ENCODE measurements at places on chromosomes 7 and 10.

- DNase-seq: no peak
These were observed 39.3 kb downstream of the VWA2 start for GRCh38 chr10:114278140-114278883.

DNA sequence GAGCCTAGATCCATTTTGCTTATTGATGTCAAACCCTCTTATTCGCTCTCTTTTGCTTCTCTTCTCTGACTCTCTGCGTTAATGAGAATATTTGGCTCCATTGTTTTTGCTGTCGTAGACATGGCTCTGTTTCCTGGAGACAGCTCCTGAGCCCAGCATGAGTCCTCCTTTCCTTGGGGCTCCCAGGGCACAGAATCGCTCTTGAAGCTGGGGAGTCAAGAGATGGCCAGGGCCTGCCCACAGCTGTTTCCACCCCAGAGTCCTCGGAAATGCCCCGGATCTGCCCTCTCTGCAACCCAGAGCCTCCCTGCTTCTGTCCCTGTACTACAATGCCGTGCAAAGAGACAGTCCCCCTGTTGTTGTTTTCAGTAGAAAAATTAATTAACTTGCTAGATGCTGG, 566.7 kb upstream of the FOXK1 start:
- DNase-seq: no peak

- no peak for DNase-seq
These were observed 25.2 kb downstream of the LOXL4 start for GRCh38 chr10:98242823-98243222.

- DNase-seq: no peak
These were observed 15.8 kb downstream of the VENTX start for GRCh38 chr10:133253361-133253955.

DNA sequence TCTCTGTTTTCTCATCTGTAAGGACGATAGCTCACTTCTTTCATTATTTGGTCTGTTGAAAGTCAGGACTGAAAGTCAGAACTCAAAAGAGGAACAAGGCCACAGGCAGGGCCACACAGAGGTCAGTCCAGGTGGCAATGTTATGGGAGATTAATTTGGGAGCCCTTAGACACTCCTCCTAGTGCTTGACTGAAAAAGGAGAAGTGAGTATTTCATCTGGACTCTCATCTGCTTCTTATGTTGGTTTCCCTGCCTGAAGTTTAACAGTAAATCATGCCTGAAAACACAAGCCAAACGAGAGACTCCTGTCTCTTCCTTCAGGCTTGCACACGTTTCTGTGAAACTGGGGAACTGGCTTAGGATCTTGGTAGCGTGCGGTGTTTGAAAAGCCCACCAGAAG, 248.5 kb downstream of the BUB3 start:
- no peak for DNase-seq

- no peak for DNase-seq
These were observed 175.3 kb downstream of the JAZF1 start for GRCh38 chr7:28005075-28005846.

- no peak for DNase-seq
These were observed 22.7 kb downstream of the INPP5A start for GRCh38 chr10:132560241-132560731.

- no peak for DNase-seq
These were observed 3.4 kb upstream of the REPIN1 start for GRCh38 chr7:150365194-150365593.

DNA sequence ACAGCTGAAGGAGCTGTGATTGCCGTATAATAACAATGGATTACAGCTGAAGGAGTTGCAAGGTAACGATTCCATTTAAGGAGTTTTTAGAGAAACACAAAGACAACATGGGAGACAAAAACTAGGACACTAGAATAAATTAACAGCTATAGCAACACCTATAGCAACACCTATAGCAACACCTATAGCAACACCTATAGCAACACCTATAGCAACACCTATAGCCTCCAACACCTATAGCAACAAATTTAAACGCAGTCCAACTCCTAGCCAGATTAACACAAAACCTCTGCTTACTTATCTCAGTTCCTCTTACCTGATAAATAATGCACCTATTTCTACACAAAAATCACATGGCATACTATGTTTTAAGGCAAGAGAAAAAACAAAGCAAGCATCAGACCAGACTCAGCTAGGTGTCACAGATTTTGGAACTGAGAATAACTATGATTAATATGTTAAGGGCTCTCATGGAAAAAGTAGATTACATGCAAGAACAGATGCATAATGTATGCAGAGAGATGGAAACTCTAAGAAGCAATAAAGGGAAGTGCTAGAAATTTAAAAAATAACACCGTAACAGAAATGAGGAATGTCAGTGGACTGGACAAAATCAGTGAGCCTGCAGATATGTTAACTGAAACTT, 55.7 kb upstream of the SRPK2 start:
- DNase-seq: no peak

DNA sequence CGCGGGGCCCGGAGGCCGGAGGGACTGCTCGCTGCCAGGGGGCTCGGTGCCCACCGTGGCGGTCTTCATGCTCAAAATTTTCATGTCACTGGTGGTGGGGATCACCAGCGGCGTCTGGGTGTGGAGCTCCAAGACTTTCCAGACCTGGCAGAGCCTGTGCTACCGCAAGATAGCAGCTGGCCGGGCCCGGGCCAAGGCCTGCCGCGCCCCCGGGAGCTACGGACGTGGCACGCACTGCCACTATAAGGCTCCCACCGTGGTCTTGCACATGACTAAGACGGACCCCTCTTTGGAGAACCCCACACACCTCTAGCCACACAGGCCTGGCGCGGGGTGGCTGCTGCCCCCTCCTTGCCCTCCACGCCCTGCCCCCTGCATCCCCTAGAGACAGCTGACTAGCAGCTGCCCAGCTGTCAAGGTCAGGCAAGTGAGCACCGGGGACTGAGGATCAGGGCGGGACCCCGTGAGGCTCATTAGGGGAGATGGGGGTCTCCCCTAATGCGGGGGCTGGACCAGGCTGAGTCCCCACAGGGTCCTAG, 2.0 kb downstream of the FZD9 start:
- DNase-seq: no peak

GRCh38 chr7:116583653-116584052, 58.8 kb downstream of the CAV1 start:
- no peak for DNase-seq

DNA sequence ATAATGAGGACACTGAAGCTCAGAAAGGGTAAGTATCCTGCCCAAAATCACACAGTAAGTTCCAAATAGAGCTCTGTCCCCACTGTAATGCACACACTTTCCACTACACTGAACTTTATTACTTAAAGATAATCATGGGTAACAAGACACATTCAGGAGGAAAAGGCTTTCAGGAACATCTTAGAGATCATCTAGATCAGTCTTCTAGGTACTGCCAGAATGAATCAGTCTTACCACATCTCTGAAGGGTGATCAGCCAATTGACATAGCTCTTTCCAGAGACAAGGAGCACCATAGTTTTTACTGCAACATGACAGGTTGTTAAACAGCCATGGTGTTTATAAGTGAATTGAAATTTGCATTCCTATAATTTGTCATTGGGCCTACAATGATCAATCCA, 5.4 kb upstream of the HERPUD2 start:
- DNase-seq: no peak

DNA sequence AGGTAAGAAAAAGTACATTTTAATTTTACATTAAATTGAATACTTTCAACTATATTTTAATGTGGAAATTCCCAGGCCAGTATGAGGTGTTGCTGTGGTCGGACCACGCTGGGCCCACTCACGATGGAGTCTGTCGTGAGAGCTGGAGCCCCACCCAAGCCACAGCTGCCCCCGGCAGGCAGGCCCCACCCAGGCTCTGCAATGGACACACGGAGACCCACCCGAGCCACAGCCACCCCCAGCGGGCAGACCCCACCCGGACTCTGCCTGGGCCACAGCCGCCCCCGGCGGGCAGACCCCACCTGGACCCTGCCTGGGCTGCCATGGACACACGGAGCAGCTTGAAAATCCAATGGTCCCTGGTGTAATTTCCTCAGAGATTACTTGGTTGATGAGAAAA, 141.3 kb downstream of the PTPRN2 start:
- DNase-seq: no peak

DNA sequence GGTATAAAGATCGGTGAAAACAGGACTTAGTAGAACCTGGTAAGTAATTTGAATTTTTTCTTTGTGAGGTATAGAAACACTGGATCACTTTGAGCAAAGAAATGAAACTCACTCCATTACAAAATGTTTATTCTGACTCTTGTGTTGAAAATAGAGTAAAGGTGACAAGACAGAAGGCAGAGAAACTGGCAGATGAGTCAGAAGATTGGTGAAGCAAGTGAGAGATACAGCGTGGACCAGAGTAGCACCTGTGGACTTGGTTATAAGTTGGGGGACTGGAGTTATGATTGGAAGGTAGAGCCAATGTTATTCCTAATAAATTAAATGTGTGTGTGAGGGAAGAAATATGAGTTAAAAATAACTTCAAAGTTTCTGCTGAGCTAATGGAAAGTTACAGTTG, 620.9 kb downstream of the ZWINT start:
- DNase-seq: no peak

- no peak for DNase-seq
These were observed 266.4 kb upstream of the TCERG1L start for GRCh38 chr10:131577786-131578471.

DNA sequence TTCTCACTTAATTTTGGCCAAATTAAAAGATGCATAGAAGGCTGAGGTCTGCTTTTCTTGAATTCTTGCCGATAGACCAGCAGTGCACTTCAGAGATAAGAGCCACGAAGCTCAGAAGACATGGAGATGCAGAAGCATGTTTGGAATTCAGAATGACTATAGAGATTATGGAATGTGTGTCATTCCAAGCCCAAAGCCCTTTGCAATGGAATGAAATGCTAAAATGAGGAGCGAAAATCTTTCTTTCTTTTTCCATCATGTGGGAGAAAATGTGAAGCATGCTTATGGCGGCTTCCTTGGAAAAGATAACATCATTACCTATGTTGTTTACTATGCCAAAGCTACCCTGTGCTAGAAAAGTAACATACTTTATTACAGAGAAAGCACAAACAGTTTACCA, 257.0 kb upstream of the RNF32 start:
- no peak for DNase-seq

GRCh38 chr7:75958802-75959543, 35.4 kb downstream of the TMEM120A start:
- DNase-seq: no peak
